Umbilical cord (tissue), 2 donors: ENCODE measurements at places on chromosomes 7 and 10. TPM values are rescaled to one million over a fixed set of nuclear protein-coding genes. Genes with fewer than 3 reads are reported as not detected.

DNA sequence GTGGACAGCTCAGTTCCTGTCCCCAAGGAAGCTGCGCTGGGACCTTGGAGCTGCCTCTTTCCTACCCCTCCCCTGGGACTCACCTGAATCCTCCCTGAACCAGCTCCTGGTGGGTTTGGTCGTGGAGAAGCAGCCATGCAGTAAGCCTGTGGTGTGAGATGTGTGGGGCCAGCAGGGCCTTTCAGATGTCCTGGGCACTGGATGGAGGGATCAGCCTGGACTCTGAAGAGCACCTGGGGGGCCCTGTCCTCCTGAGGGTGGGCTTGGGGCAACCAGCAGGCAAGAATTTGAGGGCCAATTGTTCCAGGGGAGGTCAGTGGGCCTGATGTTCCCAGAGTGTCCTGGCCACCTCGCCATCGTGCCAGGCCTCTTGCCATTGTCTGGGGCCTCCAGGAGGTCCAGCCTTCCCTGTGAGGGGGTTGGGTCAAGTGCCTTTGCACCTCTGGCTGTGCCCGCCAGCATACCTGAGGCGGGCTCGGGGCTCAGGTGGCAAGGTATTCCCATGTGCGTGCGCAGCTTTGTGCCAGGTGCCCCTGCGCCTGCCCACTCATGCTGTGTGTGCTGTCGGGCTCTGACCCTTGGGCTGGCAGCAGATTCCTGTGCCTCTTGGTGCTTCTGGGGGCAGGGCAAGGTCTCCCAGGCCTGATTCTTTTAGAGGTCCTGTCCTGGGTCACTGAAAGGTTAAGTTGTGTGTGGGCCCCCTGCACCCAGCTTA, 7.3 kb downstream of the TRIM8 start:
- no peak for DNase-seq

DNA sequence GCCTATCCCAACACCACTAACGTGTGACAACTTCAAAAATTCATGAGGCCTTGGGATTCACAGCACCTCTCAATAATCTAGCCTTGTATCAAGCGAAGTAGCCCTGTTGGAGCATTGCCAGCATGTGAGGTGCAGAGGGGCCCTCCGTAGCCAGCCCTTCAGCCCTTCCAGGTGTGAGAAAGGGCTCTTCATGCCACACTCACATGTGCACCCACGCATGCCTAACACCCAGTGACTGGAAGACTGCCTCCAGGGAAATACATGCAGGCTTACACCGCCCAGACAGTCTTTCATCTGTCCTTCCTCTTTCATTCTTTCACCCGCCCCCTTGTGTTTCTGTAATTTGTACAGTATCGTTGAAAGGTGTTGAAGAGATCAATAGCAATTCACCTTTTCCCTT, 26.1 kb downstream of the LRRC4 start:
- DNase-seq: no peak

DNA sequence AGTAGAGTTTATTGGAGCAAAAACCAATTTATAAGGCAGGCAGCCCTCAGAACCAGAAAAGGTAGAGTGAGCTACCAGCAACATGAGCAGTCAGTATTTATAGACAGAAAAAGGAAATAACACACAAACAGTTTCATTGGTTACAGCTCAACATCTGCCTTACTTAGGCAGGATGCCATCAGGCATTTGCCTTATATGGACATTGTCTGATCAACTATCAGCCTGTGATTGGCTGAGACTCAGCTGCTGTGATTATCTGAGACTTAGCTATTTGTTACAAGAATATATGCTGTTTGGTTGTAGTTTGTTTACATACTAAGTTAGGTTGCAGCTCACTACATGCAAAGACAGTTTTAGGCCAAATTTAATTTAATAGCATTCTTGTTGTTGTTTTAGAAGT, 60.4 kb upstream of the CDK1 start:
- DNase-seq: no peak

DNA sequence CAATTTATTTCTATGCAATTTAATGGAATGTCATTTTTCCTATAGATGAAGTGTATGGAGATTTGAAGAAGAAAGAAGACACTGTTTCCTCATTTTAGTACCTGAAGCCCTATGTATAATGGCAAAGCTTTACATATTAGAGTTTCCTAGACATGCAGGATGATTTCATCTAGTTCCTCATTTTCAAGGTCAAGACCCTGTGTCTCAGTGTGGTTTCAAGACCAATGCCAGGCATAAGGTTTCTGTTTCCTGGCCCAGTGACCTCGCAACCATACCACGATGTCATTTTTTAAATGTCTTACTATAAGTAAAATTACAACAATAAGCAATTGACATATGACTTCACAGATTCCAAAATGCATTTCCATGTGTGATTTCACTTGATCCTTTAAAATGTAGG, 336.5 kb upstream of the PRKCQ start:
- DNase-seq: no peak

DNA sequence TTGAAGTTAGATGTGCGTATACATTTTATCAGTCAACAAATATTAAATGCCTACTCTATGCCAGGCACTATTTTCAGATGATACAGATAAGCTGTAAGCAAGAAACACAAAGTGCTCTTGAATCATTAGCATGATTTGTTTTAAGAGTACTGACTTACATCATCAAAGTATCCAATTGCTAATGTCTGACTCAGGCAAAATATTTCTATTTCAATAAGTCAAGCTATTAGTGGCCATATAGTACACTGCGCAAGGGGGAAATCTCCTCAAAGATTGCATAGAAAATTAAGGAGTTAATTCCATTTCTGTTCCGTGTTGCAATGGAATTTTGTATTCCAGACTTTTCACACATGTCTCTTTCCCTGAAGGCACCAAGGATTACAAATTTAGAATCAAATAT, 46.1 kb upstream of the DNAJC1 start:
- DNase-seq: no peak

DNA sequence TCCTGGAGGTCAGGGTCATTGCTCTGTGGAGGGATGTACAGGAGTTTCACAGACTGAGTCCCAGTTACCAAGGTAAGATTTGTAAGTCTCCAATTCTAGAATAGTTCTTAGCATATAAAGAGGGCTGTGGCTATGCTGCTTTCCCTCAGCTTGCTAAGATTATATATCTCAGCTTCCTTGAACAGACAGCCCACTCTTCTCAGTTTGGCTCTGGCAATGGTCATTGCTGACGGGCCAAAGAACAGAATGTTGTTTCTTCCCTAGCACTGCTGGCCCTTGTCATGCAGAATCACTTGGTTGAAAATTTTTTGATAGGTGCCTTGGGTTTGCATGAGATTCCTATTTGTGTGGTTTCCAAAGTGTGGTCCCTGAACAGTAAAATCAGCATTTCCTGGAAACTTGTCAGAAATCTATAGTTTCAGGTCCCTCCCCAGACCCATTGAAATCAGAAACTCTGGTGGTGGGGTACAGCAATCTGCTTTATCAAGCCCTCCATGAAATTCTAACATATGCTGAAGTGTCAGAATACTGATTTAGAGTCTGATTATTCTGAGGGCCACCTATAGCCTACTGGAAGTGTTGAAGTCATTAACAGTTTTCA, 38.2 kb downstream of the NRBF2 start:
- DNase-seq: no peak

- DNase-seq: no peak
These were observed 197.3 kb downstream of the PRPF18 start for GRCh38 chr10:13784067-13784466.

DNA sequence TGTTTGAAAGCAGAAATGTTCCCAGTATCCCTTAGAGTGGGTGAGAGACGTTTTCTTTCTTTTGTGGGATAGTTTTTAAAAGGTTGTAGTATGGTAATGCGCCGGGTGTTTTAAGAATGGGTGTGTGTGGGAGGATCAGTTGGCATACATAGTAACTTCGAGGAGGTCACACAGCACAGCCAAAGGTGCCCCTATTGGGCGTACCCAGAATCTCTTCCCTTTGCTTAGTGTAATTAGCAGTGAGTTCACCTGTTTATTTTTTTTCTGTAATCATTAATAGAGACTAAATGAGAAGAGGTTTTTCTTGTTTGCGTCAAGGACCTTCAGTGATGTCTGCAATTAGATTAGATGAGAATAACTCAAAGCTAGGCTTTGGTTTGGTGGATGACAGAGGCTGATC, 1.5 kb downstream of the PLEKHA8 start:
- no peak for DNase-seq

The MCM10 gene
- total RNA-seq: 1.2 TPM

The SLC13A1 gene
- 0.48 TPM for total RNA-seq

The AGR2 gene
- total RNA-seq: 18.3 TPM

The PLAC9 gene
- total RNA-seq: 169 TPM

The TDRD1 gene
- total RNA-seq: 0.24 TPM

The CFAP69 gene
- total RNA-seq: 5.5 TPM
